Activated naive CD4-positive, alpha-beta T cell treated with Interleukin-2 at 50 U/mL for 16 hours (primary cell): ENCODE measurements at places on chromosomes 1 and 21.

- DNase-seq = no peak
Observed at GRCh38 chr1:192878249-192878648, 69.4 kb downstream of the RGS2 start.

- DNase-seq = peak; percentile 46
Observed at GRCh38 chr1:145962157-145963102, 1.9 kb downstream of the ANKRD34A start.

DNA sequence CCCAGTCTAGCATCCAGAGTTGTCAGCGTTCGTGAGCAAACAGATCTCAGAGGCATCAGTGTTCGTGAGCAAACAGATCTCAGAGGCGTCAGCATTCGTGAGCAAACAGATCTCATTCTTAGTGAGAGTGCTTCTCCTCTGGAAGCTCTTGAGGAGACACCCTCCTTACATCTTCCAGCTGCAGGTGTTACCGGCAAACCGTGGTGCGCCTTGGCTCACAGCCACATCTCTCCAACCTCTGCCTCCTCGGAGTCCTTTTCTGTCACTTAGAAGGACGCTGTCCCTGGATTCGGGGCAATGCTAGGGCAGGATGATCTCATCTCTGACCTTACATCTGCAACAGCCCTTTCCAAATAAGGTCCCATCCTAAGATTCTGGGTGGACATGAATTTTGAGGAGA, 14.6 kb upstream of the UMODL1 start:
- DNase-seq = no peak

GRCh38 chr21:39184050-39184980, 1.1 kb upstream of the PSMG1 start:
- no peak for DNase-seq

DNA sequence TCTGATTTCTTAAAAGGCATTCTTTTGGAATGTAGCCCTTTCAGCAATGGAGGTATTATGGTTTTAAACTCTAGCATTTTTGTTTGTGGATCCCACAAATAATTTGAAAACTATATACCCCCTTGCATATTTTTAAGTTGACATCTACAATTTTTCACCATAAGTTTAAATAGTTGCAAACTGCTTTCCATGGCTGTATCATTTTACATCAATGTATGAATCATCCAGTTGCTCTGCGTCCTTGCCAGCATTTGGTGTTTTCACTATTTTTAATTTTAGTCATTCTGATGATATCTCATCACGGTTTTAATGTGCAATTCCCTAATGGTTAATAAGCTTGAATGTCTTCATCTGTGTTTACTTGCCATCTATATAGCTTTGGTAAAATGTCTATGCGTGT, 20.7 kb downstream of the DIPK1A start:
- DNase-seq = no peak

DNA sequence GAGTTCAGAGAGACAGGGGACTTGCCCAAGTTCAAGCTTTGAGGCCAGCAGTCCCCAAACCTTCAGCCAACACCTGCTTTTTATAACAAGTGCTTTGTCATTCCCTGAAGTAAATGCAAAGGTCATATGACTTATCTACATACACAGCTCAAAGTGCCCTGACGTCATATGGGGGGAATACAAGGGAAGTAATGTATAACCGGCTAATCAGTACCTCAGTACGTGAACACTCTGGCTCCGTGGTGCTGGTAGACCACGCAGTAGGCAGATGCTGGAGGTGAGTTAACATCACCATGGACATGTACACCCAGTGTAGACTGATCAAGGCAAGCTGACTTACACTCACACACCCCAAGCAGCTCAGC, 60.0 kb downstream of the BACE2 start:
- DNase-seq = no peak

DNA sequence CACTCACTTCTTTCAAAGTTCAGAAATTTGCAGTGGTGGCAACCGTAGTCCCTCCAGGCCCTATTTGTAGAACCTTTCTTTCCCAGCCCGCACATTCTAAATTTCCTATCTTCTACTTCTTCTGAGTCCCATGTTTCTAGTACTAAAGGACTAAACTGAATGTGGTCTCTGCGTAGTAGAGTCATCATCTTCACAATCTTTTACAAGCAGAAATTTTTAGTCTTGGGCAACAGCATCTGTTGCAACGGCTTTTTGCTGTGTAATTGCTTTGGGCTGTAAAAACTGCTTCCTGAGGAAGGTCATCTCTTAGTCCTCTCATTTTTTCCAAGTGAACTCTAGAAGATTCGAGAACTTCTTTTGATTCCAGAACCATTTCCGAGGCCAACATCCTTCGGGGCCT, 23.9 kb downstream of the VAV3 start:
- no peak for DNase-seq

GRCh38 chr1:230315099-230315498, 111.0 kb downstream of the PGBD5 start:
- no peak for DNase-seq

- DNase-seq = no peak
Observed at GRCh38 chr1:2276803-2277580, 48.9 kb downstream of the SKI start.

DNA sequence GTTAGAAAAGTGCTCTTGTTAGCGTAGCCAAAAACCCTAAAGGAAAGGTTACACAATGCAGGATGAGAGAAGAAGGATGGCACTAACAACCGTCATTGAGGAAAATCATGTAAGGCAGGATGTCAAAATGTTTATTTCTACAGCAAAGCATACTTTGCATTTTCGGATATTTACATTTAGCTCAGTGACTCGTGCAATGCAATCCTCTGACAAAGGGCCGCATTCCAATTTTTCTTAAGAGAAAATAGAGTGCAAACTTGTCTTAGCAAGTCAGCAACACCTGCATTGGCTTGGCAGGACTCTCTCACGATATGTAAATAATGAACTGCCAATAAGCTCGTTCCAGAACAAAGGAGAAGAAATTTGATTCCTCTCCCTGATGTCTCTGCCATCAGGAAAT, 33.3 kb downstream of the TIAM1 start:
- DNase-seq = no peak

- no peak for DNase-seq
Observed at GRCh38 chr1:64663668-64664067, 81.2 kb upstream of the RAVER2 start.

GRCh38 chr1:63703701-63704107, 70.1 kb upstream of the ROR1 start:
- DNase-seq = no peak
